ENCODE measurements at places on chromosomes 3 and 15.

GRCh38 chr3:101244212-101244575 is 76.2 kb downstream of the IMPG2 start:
- no peak for DNase-seq

GRCh38 chr3:59605318-59605717 is 555.5 kb upstream of the CFAP20DC start:
- DNase-seq = no peak

DNA sequence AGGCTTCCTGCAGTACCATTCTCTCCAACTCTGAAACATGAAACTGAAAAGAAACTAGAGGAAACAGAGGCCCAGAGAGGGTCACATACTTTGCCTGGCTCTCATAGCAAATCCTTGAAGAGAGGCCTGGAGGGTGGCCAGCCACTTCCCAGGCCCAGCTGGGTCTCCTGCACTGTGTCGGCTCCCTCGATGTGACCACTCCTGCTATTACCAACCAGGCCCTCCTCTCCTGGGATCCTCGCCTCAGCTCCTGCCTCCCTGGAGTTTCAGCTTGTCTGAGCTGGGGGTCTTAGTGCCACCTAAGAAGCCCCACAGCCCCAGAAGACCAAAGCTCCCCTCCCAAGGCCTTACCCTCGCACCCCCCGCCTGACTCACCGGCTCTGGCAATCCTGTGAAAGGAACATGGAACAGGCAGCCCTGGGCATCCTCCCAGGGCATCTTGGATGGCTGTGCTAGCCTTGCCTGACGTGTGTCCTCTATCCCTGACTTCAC is 4.6 kb downstream of the LOXL1 start:
- no peak for DNase-seq

GRCh38 chr15:85329561-85330422 is 50.6 kb upstream of the AKAP13 start:
- DNase-seq = peak; percentile 42

DNA sequence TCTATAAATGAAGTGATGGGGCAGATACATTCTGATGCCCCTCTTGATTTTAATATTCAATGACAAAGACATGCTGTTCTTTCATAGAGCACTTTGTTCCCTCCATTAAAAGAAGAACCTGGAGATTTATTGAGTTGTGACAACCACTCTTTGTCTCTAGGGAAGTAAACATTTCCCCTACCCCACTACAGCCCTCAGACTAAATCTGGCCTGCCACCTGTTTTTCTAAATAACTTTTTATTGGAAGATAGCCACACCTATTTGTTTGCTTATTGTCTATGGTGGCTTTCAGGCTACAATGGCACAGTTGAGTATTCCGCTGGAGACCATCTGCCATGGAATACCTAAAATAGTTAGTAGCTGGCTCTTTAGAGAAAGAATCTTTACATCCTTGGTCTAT is 41.2 kb upstream of the ZNF385D start:
- no peak for DNase-seq

DNA sequence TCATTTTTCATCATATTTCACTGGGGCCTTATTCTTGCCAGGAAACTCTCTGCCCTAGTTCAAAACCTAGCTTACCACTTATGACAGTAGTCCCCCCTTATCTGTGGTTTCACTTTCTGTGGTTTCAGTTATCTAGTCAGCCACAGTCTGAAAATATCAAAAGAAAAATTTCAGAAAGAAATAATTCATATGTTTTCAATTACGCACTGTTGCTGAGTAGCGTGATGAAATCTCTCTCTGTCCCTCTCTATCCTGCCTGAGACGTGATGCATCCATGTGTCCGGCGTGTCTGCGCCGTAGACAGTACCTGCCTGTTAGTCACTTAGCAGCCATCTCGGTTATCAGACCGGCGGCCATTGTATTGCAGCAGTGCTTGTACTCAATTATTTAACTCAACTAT is 369.9 kb upstream of the MCTP2 start:
- no peak for DNase-seq

DNA sequence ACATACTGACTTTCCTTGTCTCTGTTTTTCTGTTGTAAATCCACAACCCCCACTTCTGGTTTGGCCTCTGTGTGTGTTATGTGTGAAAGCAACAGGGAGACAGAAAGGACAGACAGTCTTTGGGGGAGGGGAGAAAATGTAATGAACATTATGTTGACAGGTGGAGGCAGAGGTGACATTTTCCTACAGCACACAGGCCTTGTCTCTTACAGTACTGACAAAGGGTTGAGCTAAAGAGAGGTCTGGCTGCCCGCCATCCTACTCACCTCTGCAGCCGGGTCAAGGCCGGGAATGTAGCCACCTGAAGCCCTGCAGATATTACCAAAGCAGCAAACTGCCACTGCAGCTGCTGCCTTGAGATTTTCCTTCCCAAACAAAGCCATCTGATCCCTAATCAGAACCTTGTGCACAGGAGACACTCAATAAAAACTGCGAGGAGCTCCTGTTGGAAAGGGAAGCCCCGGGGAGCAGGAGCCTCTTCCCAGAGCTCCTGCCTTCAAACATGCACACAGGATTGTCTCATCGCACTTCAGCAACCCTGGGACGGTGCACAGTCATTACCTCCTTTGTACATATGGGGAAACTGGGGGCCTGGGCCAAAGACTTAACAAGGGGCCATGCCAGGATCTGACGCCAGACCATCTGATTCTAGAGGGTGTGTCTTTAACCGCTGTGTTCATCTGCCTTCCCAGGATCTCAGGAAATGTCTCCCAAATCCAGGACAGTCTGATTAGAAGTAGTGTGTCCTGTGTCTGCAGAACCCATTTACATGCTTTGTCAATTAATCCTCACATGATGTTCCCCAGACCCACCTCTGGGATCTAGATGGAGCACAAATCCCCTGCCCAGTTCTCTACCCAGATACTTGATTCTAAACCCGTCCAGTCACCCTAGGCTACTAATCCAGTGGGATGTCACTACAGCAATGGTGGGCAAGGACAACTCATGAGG is 14.2 kb downstream of the MYO5C start:
- DNase-seq = no peak

- DNase-seq = no peak
Observed at GRCh38 chr3:145124900-145125678, 1035.9 kb downstream of the PLOD2 start.

DNA sequence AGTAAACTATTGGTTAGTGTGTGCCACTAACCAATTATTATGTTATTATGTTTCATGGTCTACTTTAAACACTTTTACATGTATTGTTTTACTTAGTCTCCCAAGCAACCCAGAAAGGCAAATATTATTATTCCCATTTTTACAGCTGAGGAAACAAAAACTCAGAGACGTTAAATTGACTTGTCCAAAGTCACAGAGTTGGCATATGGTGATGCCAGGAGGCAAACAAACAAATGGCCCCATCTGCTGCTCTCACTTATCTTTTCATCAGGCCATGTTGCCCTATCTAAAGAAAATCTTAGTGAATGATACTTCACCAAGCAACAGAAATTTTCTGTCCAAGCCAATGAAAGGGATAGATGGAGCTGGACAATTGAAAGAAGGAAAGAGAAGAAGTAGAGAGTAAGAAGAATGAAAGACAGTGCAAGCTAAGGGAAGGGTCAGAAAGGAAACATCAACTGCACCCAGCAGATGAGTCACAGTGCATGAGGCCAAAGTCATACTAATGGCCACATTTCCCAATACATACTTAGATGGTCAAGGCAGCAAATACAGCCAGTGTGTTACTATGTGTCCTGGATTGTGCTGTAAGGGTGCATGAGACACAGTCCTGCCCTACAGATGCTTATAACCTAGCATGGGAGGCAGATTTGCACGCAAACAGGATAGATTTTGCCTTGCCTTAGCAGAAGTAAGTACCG is 266.9 kb downstream of the KCNMB2 start:
- DNase-seq = peak; percentile 32

DNA sequence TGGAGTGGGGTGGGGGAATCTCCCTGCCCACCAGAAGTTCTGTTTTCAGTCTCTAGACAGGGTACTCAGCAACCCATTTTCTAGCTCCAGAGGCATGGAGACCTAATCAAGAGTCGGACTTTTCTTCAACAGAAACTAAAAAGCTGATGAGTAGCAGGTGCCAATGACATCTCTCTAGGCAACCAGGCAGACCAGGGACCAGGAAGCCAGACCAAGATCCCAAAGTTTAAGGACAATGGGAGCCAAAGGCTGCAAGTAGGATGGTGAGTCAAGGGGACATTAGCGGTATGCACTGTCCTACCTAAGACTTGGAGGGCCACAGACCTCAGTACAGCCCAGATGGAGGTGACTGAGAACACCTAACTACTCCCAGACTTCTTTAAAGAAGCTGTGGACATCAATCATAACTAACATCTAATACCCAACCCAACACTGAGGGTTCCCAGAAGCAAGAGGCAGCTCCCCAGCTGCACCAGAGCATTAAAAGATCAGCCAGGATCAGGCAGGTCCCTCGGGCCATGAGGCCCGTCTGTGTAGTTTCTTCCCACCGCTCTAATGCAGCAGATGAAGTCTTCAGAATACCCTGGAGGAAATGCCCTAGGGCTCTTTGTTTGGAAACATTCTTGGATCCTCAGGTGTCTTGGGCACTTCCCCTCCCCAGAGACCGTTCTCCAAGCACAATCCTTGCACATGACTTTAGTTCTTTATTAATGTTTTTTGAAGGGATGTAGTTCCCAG is 979 bp downstream of the CCDC71 start:
- no peak for DNase-seq

GRCh38 chr3:13167829-13168228 is 94.6 kb upstream of the IQSEC1 start:
- DNase-seq = no peak

DNA sequence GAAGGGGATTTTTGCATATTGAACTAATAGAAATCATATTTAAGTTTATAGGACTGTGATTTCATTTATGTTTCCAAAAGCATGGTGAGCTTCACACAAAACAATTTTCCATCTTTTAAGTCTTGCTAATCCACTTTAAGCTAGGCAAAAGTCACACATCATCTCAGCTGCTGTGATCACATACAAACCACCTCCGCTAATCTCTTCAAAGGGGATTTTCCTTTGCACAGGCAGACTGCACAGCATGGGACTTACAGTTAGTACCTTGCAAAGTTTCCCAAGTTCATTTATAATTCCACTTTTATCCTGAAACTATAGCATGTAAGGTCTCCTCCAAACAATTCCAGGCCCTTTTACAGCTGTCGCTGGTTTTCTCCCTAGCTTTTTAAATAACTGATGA is 225.1 kb upstream of the CNTN3 start:
- DNase-seq = no peak

GRCh38 chr3:68485051-68485450 is 447.3 kb downstream of the TAFA4 start:
- no peak for DNase-seq

- DNase-seq = no peak
Observed at GRCh38 chr3:102593812-102594602, 159.2 kb downstream of the ZPLD1 start.

DNA sequence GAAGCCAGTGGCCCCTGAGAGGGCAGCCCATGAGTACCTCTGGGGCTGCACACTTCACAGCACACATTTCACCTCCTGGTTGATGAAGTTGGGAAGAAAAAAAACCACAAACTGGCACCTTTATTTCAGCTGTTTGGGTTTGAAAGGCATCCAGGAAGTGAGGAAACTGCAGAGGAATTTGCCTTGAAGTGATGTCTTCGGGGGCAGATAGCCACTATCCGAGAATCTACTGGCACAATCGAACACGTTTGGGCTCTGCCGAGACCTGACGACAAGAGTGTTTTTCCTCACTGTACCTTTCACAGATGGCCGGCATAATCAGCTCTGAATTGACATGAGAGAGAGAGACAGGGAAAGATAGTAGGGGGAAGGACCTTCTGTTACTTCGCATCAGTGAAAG is 59.7 kb downstream of the LRIG1 start:
- no peak for DNase-seq

DNA sequence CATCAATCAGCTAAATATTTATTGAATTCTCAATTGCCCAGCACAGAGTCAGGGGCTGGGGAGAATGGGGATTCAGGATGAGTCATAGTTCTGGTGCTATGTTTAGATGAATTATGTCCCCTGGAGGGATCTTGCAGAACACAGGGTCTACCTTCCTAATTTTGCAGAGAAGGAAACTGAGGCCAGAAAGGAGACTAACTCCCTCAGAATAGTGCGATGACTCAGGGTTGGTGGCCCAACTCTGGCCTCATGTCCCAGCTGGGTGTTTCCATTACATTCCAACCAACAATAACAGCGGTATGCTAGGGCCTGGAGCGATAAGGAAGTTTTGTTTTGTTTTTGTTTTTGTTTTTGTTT is 270.9 kb downstream of the TLE3 start:
- no peak for DNase-seq

DNA sequence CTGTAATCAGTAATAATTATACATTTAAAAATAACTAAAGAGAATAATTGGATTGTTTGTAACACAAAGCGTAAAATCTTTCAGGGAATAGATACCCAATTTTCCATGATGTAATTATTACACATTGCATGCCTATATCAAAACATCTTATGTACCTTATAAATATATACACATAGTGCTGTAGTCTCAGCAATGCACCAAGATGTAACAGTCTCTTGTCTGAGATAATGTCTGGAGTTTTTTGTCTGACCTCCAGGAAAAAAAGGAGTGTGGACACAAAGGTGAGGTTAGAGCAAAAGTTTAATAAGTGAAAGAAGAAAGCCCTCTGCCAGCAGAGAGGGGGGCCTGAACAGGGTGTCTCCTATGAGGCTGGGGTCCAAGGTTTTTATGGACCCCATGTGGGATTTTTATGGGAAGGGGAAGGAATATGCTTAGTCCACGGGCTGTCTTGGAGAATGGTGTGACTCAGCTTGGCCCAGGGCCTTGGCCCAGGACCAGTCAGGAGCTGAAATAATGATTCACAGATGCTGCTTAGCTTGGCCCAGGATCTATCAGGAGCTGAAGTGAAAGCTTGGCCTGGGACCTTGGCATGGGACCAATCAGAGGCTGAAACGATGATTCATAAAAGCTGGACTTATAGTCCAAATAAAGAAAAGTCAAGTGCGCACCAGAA is 545.0 kb downstream of the ZPLD1 start:
- DNase-seq = peak; percentile 96

DNA sequence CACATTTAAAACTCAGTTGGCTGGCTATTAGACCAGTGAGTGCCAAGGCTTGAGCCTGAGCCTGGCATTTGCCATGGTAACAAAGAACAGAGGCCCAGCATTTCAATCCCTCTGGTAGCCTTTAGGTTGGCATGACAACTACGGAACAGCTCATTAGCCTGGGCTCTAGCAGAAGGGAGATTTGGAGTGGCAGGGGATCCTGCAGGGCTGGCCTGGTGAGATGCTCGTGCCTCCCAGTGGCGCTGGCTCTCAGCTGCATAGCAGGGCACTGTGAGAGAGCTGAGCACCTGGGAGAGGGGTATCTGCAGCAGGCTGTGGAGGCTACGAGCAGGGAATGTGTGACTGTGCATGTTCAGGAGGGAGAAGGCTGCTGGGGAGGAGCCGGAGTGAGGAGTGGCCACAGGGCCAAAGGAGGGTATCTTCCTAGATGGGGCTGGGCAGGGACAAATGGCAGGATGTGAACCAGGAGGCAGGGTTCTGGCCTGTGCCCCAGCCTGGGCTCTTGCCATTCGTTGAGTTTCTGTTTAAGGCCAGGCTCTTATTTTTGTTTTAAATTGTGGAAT is 5.6 kb upstream of the ABTB1 start:
- DNase-seq = no peak

All from brain pericyte (primary cell).